ENCODE measurements at places on chromosomes 5 and 9.
A peak's percentile ranks its signal among the peaks of the same experiment; 100 is the strongest.

DNA sequence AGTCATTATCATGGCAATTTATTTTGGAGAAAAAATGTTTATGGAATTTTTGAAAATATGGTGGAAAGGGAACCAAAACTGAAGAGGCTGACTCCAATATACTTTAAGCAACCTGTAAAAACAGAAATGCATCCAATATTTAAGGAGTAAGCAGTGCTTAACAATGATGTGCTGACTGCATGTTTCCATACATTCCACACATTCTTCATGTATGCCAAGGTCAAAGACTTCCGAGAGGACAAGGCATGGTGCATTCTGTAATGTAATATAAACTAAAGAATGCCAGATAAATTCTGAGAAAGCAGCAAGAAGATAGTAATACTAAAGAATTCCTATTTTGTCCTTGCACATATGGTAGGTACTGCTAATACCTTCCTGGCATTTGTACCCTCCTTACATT is 2015.9 kb upstream of the CDH9 start:
- DNase-seq: no peak

- peak; percentile 92 for DNase-seq
Observed at GRCh38 chr5:34587355-34588241, 68.5 kb upstream of the RAI14 start.

GRCh38 chr5:77171141-77171910 is 39.2 kb upstream of the PDE8B start:
- no peak for DNase-seq

DNA sequence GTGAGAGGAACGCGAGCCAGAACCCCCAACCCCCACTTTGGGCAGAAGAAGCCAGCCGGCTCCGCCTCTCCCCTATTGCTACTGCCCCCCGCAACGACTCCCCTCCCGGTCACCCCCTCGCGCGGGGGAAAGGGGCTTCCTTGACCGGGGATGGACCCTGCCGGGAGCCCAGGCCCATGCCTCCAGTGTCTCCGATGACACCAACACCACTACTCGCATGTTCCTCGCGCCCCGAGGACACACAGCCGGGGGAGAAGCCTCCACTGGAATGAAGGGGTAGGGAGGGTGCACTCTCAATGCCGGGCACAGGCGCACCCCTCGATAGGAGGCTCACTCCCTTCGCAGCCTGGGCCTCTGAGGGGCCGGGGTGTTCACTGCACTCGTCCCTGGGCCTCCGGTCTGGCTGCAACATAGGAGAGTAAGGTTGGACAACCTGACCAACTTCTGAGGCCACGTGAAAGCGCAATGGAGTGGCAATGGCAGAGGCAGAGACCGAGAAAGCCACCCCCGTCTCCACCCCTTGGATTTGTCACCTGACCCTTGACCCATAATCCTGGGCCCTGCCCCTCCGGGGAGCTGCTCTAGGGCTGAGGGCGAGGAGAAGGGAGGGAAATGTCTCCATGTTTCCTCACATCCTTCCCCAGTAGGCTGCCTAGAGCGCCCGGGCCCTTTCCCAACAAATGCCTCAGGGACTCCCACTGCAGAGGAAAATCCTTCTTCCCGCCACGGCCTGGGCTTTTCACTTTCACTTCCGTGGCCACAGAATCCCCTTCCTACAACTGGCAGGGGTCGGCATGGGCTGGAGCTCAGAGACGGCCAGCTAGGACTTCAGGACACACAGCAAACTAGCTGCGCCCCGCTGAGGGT is 1.1 kb upstream of the CNTFR start:
- DNase-seq: no peak

DNA sequence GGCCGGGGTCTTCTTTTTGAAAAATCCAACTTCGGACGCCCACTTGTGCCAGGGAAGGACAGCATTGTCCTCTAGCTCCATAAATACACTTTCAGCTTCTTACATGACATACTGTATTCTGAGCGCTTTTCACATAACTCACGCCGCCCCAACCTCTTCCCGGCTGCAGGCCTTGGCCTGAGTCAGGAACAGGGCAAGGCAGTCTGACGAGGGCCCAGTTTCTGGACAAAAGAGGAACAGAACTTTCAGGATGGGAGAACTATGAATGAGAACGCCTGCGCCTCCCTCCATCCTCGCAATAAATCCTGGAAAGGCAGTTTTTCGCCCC is 650 bp downstream of the DCTN4 start:
- DNase-seq: no peak

DNA sequence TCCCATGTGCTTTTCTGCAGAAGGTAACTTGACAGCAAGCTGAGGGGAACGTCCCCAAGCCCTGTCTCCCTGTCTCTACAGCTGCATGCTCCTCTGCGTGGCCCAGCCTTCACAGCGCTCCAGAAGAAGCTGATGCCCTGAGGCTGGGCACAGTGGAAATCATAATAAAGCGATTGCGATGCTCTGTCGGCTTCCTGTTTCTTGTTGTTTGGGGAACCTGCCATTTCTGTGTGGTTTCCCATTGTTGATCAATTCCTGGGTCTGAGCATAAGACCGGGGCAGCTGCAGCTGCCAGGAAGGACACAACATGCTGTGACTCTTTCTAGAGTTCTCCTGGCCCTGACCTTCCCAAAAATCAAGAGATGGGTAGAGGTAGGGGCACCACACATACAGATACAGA is 7.2 kb upstream of the DNAJB5 start:
- no peak for DNase-seq

DNA sequence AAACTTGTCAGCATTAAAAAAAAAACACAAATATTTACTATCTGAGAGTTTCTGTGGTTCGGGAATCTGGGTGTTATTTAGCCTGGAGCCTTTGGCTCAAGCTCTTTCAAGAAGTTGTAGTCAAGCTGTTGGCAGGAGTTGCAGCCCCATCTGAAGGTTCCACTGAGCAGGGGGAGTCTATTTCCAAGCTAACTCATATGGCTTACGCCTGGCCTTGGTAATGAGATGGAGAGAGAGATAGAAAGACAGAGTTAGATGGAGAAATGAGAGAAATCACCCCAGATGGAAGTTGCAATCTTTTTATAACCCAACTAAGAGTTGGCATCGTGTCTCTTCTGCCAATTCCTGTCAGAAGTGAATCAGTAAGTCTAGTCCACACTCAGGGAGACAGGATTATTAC is 1075.2 kb upstream of the SEMA6A start:
- DNase-seq: no peak

DNA sequence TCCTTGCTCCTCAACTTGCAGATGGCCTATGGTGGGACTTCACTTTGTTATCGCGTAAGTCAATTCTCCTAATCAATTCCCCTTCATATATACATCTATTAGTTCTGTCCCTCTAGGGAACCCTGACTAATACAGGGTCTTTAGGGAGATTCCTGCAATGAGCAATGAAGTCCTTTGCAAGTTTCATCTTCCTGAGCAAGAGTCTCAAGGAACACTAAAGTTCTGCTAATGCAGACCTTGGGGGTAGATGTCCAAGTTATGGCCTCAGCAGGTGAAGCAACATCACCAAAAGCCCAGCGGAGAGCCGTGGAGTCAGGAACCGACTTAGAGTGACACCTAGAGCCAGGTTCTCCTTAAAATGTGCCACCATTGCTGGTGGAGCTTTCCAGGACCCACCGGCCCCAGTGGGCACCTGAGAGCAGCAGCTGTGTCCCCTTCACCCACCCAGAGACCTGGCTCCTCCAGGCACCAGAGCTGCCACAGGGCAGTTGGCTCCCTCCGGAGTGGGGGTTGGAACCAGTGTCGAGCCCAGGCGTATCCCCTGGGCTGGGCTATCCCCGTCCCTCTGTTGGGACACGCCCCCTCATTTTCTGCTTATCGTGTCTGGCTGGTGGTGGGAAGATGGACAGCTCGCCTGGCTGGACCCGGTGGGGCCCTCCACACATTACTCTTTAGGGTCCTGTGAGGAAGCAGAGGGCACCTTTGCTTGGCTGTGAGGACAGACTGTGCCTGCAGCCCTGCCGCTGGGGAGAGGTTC is 10.9 kb upstream of the FCN1 start:
- no peak for DNase-seq

Measured in erythroblast (primary cell).